HuH-7 (cell line): ENCODE measurements at places on chromosomes 7 and 10.

DNA sequence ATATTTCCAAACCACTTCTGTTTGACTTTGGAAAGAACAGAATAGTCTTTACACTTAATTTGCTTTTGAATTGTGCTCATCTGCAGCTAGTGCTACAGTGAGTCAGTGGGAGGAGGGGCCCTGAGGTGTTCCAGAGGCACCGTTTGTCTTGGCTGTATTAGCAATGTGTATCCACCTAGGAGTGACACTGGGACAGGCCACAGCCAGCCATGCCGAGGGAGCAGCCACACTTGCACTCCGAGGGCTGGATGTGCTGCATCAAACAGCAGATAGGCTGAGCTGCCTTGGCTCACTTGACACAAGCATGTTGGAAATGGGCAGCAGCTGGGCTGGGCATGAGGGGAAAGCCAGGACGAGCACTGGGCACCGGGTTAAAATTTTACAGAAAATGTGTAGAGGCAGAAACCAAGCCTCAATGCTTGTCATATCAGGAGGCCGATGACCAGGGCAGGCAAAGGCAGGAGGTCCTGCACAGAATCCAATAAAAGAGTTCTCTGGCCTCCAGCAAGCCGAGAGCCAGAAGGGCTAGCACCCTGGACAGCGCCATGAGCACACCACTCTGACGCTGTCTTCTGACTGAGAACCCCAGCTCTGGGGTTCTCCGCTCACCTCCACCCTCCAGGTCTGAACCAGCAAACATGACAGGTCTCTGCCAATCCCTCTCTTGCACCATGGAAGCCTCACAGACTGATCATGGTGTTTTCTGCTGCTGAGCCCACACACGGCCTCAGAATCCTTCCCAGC is 163.3 kb downstream of the GRID1 start:
- peak; percentile 43 for DNase-seq

DNA sequence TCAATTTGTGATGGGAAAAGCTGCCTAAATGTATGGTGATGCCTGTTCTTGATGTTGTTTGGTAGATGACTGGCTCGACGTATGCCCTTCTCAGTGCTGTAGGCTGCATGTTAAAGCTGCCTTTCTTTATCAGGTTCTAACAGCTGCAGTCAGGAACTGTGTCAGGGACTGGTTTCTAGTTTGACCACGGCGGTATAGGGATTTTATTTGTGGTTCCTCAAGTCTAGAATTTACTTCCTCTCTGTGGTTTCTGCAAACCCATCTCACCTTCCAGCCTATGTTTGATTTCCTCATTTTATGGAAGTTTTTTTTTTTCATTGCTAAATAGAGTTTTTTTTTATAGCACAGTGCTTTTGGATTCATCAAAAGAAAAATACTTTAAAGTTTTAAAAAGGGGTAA is 26.5 kb downstream of the LMTK2 start:
- no peak for DNase-seq

GRCh38 chr7:6172910-6173295 is 99.5 kb downstream of the CYTH3 start:
- DNase-seq: no peak

DNA sequence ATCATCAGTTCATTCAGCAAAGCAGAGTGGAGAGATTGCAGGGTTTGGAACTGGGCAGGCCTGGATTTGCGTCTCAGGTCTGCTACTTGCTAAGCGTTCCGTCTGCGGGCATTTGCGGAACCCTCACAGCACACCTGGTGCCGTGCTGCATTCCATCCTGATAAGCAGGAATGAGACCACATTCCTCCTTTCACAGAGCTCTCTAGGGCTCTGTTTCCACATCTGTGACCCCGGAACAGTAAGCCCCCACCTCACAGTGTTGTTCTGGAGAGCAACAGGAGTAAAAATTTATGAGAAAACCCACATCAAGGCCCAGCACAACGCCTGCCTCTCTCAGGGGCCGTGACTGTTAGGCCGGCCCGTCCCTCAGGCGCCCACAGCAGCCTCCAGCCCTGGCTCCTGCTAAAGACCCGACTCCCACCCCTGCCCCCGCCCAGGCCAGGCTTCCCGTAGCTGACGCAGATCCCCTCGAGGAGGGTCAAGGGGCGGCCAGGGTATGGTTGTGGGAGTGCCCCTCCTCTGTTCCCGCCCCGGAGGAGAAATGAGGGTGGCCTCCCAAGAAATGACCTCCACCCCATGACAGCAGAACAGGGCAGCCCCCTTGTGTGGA is 128.9 kb downstream of the RGS10 start:
- no peak for DNase-seq

DNA sequence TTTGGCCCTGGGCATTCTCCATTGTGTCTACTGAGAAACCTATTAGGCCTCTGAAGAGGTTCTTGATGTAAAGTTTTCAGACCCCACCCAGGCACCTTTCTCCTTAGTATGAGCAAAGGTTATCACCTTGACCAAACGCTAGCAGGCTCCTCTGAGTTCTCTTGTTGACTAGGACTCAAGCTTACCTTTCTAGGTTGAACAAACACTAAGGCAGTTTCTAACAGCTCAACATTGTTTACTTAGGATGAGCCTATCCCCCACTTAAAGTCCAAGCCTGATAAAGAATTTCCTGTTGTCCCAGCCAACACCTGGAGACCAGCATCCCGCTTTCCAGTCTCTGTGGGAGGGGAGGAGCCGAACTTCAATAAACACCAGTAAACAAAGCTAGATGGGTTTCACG is 26.3 kb upstream of the ITGB8 start:
- peak; percentile 37 for DNase-seq

GRCh38 chr10:3085785-3086567 is 18.6 kb downstream of the PFKP start:
- DNase-seq: no peak

DNA sequence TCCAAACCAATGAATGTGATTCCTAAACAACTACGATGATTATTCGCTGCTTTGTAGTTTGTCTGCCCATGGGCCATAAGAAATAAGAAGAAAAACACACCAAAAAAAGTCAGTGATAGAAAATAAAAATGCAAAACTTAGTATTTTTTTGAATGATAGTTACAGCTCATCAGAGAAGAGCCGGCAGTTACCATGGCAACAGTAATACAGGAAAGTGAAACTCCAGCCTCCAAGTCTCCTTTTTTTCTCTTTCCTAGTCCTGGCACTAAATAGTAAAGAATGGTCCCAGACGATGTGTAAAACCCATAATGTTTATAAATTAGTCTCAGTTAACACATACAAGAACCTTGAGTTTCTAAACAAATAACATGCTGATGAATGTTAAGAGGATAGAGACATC is 21.6 kb upstream of the LHFPL3 start:
- DNase-seq: no peak

DNA sequence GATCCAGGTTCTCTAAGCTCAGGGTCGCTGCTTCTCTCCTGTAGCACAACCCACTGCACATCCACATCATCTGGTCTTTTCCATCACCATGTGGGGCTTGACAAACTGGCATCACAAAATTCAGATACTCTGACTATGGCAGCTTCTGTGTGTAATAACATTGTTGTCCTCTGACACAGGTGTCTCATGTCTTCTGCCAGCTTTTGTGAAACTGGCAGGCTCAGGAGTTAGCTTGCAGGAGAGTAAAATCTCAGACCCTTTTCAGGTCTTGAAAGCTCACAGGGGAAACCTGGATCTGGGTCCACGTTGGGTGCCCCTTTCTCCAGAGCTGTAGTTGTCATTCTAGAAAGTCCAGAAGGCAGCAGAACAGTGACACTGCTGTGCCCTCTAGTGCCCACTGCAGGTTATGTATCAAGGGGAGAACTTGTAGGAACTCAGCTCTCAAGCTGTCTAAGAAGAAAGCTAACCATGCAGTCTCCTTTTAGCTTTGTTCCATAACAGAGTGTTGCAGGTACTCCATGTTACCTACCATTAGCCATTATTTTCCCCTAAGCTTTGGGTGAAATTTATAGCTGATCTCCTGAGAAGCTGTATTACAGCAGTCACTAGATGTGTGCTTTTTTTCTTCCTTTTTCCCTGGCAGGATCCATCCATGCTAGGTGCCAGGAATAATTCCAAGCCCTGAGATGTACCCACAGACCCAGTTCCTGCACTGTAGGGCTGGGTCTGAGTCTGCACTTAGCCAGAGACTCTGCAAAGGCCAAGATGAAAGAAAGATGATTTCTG is 102.7 kb downstream of the ZNF248 start:
- DNase-seq: peak; percentile 32

- DNase-seq: peak; percentile 61
These were observed 105.8 kb downstream of the ARHGAP21 start for GRCh38 chr10:24617771-24618396.

GRCh38 chr10:72344932-72345331 is 9.8 kb downstream of the DNAJB12 start:
- DNase-seq: no peak

GRCh38 chr7:70361821-70362220 is 763.5 kb downstream of the AUTS2 start:
- no peak for DNase-seq

GRCh38 chr7:4123823-4124222 is 558.3 kb upstream of the FOXK1 start:
- no peak for DNase-seq

- no peak for DNase-seq
These were observed 1018.6 kb upstream of the LRRTM3 start for GRCh38 chr10:65907199-65907712.

- no peak for DNase-seq
These were observed 560 bp downstream of the RARRES2 start for GRCh38 chr7:150340875-150341262.

- no peak for DNase-seq
These were observed 50.6 kb upstream of the CELF2 start for GRCh38 chr10:10967029-10967428.

DNA sequence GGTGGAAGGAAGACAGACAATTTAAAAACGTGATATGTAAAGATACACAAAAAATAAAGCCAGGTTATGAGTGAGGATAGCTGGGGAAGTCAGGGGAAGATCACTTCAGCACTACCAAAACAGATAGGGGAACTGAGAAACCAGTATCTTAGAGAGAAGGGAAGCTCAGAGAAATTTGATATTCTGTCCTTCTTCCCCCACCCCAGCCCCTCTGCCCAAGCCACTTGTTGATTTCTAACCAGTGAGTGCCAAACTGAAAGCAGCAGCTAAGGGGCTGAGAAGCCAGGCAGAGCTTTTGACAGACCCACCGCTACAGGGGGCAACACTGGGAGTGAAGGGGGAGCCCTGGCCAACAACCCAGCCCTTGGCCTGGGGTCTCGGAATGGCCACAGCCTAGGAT is 9.1 kb upstream of the SLC29A3 start:
- no peak for DNase-seq

DNA sequence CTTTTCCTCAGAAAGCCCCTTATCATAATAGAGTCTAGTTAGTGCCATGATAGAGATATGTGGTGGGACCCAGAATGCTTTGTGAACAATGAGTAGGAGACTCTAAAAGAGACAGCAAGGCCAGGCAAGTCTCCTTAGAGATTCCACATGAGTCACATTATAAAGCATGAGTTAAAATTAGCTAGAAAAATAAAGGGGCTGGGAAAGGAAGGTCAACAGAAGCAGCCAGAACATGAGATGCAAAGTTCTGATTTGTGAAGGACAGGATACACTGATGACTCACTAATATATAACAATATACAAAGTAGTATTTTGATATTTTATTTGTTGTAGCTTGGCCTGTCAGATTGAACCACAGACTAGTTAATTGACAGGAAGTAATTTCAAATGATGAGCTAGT is 25.3 kb upstream of the SNX13 start:
- no peak for DNase-seq

GRCh38 chr7:78176171-78176570 is 377.6 kb downstream of the PHTF2 start:
- DNase-seq: no peak
